Foreskin melanocyte (primary cell): ENCODE measurements at places on chromosomes 5 and 9.

DNA sequence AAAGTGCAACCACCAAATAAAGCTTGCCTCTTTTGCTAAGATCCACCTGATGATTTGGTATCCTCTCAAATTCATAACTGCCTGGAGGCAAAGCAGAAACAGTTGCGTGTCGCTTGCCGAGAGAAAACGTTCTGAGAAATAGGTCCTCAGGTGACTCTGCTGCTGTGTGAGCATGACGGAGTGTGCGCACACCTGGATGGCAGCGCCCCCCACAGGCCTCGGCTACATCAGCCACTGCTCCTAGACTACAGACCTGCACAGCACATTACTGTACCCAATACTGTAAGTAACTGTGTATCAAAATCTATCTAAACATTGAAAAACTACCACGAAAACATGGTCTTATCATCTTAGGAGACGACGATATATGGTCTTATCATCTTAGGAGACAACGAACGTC is 87.4 kb downstream of the CAMSAP1 start:
- no peak for DNase-seq

DNA sequence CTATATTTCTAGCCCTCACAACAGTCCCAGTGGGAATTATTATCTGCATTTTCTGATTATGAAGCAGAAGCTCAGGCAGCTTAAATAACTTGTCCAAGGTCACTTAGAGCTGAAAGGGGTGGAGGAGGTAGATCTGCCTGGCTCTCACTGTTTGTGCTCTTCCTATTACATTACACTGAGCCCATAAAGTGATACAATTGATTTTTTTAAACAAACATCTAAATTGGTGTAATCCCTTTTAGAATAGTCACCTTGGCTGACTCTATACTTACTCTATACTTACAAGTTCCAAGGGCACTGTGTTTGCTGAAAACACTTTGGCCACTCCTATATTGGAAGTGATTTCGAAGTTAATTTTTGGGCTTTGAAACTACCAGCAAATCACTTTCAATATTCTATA is 144.7 kb downstream of the APBA1 start:
- no peak for DNase-seq

GRCh38 chr5:58582803-58583491 is at the start of gene RAB3C:
TSS of gene RAB3C (plus strand) at chr5:58583075. CDS start at chr5:58583209, 134 bp downstream.
- peak; percentile 90 for DNase-seq

- no peak for DNase-seq
Observed at GRCh38 chr9:19785230-19785629, 3.6 kb downstream of the SLC24A2 start.

DNA sequence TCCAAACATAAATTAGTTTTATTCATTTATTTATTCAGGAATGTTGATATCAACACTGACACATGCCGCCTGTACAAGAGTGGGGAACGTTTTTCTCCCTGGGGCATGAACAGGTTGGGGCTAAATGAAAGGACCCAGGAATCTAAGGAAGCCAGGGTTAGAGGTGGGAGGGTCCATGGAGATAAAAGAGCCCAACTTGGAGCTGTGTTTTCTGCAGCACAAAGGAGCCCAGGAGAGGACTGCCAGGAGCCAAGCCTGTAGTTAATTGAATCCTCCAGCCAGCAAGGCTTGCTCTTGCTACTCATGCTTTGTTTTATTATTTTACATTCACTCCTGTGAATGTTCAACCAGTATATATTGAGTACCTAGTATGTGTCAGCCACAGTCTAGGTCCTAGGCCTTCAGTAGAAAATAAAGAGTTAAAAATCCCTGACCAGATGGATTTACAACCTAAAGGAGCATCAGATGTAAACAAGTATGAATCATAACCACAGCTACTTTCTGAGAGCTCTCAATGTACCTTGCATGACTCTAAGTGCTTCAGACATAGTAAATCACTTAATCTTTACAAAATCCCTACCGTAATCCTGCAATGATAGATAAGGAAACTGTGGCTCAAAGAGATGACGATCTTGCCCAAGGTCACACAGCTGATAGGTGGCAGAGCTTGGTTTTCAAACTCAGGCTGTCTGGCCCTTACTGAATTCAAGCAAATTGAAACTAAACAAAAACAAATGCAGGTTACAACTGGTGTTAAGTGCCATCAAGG is 69.8 kb downstream of the ASTN2 start:
- no peak for DNase-seq

- DNase-seq, result no peak
Observed at GRCh38 chr5:15074651-15075050, 203.1 kb upstream of the ANKH start.

DNA sequence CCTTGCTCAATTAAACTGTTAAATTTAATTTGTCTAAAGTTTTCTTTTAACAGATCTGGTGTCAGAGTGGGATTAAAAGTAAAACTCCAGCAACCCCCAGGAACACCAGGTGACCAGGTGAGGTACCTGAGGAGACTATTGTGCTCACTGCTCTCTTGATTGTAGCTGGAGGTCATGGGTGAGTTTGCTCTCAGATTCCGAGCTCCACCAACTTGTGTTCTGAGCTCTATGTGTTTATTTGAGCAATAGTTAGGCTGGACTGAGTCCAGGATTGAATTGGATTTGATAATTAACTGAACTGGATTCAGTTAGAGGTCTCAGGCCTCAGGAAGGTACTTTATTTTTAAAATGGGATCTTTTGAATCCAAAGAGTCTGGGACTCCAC is 17.9 kb upstream of the SCGB3A2 start:
- no peak for DNase-seq

DNA sequence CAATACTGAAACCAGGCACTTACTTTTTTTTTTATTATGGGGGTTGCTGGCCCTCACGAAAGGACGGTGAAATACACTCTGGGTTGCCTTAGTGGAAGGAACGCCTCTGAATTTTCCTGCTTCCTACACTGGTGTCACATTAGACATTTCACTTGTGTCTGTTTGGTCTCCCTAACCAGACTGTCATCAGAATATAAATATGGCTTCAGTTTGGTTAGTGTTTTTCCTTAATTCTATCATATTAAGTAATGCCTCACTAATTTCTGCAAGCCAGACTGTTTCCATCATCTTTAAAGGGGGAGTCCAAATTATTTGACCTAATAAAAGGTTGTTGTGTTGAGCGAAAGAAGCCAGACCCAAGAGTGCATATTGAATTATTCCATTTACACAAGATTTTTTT is 4.7 kb downstream of the GLIS3 start:
- DNase-seq, result no peak

GRCh38 chr5:96911139-96911538 is 24.7 kb upstream of the LNPEP start:
- no peak for DNase-seq

GRCh38 chr5:34620185-34620584 is 35.9 kb upstream of the RAI14 start:
- no peak for DNase-seq

- no peak for DNase-seq
Observed at GRCh38 chr5:115465431-115465830, 79.1 kb downstream of the FEM1C start.

DNA sequence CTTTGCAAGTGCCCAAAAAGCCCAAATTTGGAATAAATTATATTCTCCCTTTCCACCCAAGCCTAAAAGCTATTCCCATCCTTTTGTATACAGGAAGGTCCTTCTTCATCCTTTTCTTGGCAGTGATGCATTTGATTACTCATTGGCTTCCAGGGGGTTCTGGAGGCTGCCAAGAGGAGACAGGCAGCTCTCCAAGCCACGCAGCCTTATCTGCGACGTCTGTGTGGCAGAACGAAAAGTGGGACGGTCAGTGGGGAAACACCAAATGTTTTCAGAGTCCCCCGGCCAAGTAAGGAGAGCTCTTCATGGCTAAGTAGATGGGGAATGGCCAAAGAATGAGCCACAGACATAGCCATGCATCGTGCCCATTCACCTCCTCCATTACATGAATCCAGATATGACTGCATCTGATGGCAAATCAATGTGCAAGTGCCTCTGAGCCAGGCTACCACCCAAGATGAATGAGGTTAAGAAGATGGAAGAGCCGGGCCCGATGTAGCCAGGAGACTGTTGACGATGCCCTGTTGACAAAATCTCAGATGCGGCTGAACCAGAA is 12.1 kb downstream of the ADAM19 start:
- no peak for DNase-seq

GRCh38 chr5:83562791-83563557 is 91.4 kb downstream of the VCAN start:
- peak; percentile 85 for DNase-seq

GRCh38 chr9:21837501-21837900 is 35.1 kb downstream of the MTAP start:
- no peak for DNase-seq

- DNase-seq, result no peak
Observed at GRCh38 chr5:10702911-10703491, 58.0 kb downstream of the DAP start.

- DNase-seq, result no peak
Observed at GRCh38 chr9:108816037-108816436, 39.7 kb downstream of the ACTL7B start.

DNA sequence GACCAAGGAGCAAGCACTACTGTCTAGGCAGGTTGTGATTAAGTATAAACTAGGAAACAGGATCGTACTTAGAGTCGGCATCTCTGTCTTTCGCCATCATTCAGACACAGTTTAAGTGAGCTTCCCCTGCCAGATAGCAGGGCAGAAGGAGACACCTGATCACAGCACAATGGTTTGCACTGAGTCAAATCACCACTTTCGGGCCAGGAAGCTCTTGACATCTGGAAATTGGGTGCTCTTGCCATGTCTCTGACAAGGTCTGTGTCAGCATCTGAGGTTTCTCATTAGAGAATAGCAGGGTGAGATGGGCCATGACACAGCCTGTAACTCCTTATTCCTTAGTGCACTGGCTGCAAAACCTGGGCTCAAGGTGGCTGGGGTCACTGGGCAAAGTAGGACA is 8.3 kb downstream of the ADRB2 start:
- DNase-seq, result no peak

DNA sequence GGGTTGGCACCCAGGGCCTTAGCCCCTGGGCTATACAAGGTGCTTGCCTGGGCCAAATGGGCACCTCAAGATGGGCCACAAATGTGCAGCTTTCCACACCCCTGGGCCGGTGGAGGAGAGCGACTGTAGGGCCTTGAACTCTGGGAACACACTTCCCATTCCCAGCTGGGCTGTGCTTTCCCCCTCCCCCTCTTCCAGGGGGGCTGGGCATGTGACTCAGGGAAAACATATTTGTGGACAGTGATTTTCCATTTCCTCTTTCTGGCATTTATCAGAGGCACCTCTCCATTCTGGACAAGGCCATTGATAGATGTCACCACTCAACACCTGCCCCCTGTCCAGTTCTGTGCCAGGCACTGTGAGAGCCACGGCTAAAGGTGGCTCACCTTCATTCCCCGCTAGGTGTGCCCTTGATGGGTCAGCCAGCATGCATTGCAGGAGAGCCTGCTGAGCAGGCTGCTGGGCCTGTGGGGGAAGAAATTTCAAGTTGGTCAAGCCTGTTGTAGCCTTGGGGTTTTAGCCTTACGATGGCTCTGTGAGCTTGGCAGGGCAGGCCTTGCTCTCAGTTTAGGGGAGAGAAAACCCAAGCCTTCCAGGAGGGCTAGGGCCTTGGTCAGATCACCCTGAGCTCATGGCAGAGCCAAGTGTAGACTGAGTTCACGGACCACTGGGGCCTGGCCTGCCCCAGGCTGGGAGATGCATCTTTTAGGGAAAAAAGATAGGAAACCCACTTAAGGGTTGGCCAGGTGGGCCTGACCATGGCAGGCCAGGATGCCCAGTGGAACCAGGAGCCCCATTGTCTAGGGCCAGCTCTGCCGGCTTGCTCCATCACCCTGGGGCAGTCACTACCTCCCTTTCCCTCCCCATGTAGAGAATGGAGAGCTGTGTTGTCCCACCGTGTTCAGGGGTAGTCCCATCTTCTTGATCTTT is 113.9 kb downstream of the DAB2IP start:
- DNase-seq, result peak; percentile 35

DNA sequence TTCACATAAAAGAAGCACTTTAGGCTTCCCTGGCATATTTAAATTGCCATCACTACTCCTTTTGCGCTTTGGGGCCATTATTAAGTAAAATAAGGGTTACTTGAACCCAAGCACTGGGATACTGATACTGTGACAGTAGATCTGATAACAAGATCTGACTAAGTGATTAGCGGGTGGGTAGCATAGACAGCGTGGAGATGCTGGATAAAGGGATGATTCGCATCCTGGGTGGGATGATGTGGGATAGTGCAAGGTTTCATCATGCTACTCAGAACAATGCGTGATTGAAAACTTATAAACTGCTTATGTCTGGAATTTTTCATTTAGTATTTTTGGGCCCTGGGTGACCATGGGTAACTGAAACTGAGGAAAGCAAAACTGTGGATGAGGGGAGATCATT is 75.1 kb downstream of the PTTG1 start:
- DNase-seq, result no peak

GRCh38 chr5:67291671-67292070 is 95.1 kb upstream of the CD180 start:
- no peak for DNase-seq

DNA sequence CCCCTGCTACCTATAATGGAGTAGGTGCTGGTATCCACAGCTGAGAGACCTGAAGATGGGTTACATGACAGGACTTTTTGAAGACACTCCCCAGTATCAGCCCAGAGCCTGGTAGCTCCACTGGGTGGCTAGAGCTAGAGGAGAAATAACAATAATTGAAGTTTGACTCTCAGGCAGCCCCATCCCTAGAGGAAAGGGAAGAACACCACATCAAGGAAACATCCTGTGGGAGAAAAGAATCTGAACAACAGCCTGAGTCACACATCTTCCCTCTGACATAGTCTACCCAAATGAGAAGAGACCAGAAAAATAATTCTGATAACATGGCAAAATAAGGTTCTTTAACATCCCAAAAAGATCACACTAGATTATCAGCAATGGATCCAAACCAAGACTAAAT is 432.1 kb downstream of the CDH18 start:
- DNase-seq, result no peak

- no peak for DNase-seq
Observed at GRCh38 chr5:159052401-159053011, 47.2 kb downstream of the EBF1 start.

DNA sequence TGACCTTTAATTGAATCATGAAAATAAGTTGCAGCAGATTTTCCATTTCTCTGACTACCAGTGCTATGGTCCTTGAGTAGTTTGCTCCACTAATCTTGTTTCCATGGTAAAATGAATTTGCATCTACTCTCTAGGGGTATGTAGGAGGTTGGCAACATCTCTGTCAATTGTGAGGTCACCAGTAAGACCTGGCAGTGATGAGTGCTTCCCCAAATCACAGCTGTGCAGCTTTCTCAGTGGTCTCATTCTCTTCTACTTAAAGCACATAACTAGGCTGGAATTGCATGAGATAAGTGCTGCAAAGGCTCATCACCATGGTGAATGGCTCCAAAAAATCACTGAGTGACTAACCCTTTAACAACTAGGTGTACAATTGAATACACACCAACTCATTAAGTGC is 36.3 kb downstream of the ADAMTS19 start:
- no peak for DNase-seq

DNA sequence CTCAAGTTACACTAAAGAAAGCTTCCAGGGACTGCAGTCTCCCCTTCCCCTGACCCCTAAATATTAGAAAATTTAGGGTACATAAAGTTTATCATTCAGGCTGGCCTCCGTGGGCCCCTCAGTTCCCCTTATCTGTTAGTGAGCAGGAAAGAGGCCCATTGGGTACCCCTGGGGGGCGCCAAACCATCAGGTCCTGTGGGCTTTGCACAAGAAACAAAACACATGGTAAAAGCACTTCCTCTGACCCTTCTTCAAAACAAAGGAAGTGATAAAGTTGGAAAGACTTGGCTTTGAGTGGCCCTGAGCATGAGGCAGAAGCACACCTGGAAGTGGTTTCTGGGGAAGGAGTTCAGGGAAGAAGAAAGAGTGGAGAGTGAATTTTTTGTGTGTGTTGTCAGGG is 213.0 kb downstream of the SMARCA2 start:
- DNase-seq, result no peak
